NCI-H1930 (cell line): ENCODE measurements at places on chromosomes 5 and 9.

- no peak for DNase-seq
These were observed 141.4 kb downstream of the LRRC70 start for GRCh38 chr5:62720031-62720441.

DNA sequence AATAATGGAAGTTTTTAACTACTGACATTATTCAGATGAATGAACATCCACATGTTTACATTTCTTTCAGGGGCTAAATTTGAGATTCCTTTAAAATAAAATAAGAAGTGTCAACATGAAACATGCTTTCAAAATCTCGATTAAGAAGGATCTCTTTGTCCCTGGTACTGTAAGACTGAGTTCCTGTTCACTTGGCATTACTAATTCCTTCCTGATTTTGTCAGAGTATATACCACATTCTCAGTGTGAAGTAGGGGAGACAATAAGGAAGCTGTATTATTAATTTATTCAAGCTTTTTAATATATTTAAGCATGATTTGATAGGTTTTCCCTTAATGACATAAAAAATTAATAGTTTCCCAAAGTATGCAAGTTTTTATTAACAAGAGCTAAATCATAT lies 81.5 kb upstream of the GRHPR start:
- DNase-seq = no peak

GRCh38 chr5:113634957-113635356 lies 121.5 kb downstream of the YTHDC2 start:
- no peak for DNase-seq

DNA sequence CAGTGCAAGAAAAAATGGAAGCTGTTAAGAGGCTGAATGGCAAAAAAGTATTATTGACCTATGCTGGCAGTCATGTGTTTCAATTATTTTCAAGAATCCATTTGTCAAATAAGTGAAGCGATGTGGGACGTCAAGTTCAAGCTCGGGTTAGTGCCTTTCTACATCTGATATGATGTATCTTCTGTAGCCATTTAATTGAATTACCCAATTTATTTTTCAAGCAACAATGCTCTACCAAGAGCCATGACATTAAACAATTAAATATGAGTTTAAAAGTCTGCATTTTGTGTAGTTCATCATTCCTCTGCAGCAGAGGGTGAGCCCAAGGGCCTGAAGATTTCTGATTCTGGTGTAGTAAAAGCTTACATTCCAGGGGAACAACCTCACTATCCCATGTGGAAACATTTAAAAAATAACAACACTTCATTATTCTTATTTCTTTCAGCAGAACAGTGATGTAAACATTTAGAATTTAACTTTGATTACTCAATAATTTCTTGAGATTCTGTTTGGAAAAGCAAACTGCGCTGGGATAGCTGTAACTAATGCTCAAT lies 619.7 kb upstream of the ARRDC3 start:
- no peak for DNase-seq

DNA sequence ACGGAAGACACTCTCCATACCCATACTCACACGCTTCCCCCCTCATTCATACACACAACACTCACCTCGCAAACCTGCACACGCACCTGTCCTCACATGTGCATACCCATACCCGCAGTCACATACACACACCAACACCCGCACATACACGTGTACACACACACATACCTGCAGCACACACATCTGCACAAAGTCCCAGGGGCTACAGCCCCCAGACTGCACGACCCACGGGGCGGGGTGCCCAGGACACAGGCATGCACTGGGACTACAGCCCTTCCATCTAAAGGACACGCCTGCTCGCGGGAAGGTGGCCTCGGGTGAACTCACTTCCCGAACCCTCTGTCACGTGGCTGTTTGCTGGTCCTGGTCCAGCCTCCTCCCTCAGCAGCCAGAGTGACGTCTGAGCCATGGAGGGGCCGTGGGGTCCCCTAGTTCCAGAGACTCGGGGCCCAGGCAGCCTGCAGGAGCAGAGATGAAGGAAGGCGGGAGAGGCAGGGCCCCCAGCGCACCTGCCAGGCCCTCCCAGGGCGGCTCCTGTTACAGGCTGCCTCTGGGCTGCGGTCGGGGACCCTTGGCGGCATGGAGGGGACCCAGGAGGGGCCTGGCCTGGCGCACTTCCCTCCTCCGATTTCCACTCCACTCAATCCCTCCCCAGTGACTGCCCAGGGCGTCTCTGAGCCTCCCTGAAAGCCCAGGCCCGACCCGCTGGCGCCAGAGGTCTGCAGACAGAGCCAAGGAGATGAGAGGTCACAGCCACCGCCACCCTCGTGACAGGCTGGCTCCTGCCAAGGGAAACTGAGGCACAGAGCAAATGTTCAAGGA lies 8.1 kb downstream of the SLC12A7 start:
- DNase-seq = no peak

- DNase-seq = no peak
These were observed 4.8 kb upstream of the CEL start for GRCh38 chr9:133057006-133057405.

DNA sequence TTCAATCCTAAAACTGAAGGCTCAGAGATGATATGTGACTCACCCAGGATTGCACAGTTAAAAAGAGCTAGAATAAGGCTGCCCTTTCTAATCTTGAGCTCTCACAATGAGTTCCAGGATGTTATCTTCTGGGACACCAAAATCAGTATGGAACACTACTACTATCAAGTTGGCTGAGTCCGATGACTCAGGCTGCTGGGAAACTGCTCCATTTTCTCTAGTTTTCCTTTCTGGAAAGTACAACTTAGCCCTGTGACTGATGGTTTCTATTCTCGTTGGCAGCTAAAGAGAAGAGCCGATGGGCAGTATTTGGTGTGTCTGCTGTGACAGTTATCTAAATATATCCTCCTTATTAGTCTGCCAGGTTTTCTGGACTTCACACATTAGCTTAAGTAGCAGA lies 37.9 kb upstream of the DPYSL3 start:
- DNase-seq = no peak

DNA sequence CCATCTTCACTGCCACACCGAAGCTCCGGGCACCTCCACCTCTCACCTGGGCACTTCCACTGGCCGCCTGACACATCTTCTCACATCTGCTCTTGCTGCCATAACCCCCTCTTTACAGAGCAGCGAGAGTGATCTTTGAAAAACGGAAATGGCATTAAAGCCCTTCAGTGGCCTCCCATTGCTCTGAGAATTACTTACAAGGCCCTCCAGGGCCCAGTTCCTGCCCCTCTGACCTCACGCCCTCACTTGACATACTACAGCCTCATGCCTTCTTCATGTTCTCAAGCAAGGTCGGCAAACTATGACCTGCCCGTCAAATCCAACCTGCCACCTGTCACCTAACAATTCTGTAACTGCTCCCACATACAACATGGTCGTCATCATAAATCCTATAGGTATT lies 187.3 kb downstream of the NR3C1 start:
- no peak for DNase-seq

GRCh38 chr5:86979811-86980411 lies 287.8 kb upstream of the RASA1 start:
- no peak for DNase-seq

DNA sequence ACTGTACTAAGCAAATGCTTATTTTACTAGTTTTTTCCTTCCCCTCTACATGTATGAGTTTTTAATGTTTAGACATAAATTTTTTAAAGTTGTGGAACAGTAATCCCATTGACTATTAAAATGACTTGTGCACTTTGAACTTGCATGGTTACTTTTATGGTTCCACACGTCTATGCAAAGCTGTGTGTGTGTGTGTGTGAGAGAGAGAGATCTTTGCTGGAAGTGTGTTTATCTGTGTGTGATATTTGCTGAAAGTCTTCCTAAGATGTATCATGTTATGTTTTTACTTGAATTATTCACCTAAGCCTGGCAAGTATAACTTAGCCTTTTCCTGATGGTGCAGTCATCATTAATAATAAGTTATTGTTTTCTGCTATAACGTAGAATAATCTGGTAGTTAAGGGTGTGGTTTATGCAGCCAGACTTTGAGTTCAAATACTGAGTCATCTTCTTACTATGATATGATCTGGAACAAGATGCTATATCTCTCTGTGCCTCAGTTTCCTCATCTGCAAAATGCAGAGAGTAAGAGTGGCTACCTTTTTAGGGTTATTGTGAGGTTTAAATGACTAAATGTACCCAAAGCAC lies 138.6 kb downstream of the SMARCA2 start:
- DNase-seq = no peak

GRCh38 chr9:4491626-4491975 lies 1.3 kb downstream of the SLC1A1 start:
- no peak for DNase-seq

GRCh38 chr5:146564007-146564762 lies 48.2 kb upstream of the GPR151 start:
- no peak for DNase-seq

DNA sequence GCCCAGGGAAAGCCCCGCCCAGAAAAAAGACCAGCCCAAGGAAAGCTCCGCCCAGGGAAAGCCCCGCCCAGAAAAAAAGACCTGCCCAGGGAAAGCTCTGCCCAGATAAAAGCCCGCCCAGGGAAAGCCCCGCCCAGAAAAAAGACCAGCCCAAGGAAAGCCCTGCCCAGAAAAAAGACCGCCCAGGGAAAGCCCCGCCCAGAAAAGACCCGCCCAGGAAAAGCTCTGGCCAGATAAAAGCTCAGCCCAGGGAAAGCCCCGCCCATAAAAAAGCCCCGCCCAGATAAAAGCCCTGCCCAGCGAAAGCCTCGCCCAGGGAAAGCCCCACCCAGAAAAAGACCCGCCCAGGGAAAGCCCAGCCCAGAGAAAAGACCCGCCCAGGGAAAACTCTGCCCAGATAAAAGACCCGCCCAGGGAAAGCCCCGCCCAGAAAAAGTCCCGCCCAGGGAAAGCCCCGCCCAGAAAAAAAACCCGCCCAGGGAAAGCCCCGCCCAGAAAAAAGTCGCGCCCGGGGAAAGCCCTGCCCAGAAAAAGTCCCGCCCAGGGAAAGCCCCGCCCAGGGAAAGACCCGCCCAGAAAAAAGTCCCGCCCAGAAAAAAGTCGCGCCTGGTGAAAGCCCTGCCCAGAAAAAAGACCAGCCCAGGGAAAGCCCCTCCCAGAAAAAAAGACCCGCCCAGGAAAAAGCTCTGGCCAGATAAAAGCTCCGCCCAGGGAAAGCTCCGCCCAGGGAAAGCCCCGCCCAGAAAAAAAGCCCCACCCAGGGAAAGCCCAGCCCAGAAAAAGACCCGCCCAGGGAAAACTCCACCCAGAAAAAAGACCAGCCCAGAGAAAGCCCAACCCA lies 11.9 kb downstream of the GRIN1 start:
- DNase-seq = peak; percentile 60

DNA sequence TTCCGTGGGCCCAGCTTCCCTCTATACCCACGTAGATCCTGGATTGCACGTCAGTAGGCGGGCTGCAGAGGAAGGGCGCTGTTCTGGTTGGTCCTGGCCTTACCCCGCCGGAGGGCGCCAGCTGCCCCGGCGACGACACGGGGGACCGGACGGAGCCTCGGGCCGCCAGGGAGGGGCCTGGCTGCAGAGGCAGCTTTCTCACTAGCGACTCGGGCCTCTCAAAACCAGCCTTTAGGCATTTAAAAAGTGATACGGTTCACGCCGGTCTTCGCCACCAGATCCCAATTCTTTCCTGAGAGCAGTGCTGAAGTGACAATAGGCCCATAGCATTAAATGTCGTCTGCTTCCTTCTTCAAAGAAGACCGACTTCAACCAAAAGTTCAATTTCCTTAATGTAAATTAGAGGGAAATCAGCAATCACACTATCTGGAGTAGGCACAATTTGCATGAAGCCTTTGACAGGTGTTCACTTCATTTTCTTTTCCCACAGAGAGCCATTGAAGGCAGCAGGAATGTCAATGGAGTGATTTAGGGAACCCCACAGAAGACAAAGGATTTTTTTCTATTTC lies 17.6 kb upstream of the UBE2D2 start:
- DNase-seq = peak; percentile 48

DNA sequence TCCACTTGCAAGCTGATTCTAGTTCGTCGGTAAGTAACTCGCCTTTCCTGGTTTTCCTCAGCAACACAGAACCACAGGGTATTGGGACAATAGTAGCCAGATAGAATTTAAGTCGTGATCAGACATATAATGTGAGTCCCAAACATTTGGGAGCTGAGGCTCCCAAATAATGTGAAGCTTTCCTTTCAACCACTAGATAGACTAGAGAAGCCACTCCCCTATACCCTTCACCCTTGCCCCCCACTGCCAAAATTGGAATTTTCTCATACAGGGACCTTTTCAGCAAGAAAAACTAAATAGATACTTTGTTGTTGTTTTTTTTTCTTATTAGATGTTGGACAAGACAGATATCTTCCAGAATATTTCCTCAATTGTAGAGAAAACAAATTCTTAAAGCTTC lies 1.9 kb downstream of the C6 start:
- DNase-seq = no peak

GRCh38 chr9:98332405-98332831 lies 77.0 kb upstream of the TBC1D2 start:
- DNase-seq = no peak

DNA sequence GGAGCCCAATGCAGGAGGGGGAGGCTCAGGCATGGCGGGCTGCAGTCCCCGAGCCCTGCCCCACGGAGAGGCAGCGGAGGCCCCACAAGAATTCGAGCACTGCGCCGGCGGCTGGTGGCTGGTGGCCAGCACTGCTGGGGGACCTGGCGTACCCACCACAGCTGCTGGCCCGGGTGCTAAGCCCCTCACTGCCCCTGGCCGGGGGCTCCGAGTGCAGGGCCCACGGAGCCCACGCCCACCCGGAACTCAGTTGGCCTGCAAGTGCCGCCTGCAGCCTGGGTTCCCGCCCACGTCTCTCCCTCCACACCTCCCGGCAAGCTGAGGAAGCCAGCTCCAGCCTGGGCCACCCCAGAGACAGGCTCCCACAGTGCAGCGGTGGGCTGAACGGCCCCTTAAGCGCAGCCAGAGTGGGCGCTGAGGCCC lies 780.3 kb downstream of the DTWD2 start:
- no peak for DNase-seq

- DNase-seq = no peak
These were observed 115.9 kb downstream of the CDC42SE2 start for GRCh38 chr5:131379723-131380122.

- DNase-seq = no peak
These were observed 727 bp upstream of the DNAJA1 start for GRCh38 chr9:33024126-33024965.

DNA sequence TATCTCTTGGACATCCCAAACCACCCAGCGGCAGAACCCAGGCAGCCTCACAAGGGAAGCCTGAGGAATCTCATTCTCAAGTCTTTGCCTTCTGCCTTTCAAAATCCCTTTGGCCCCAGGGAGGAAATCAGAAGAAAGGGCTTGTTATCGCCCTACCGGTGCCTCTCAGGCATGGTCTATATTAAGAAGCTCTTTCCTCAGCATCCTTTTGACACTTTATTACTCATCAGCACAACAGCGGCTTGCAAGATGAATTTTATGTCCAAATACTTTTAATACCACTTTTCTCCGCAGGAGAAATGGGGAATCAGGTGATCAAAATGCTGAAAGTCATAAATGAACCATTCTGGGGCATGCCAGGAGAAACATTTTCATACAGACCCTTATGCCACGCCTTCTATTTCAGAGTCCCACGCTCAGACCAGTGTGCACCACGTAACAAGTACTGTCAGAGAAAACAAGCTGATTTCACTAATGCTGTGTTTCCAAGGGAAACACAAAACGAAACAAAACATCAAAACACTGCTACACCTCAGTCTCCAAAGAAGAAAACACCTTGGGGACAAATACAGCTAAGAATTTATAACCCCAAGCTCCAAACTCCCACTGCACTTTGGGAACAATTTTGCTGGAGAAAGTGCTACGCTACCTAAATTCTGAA lies 30.0 kb downstream of the RAPGEF1 start:
- no peak for DNase-seq
